Activated B cell treated with CpG ODN at 0.5 μM for 24 hours (primary cell): ENCODE measurements at places on chromosomes 1 and 21. TPM values are rescaled to one million over a fixed set of nuclear protein-coding genes. Genes with fewer than 3 reads are reported as not detected.

The WNT9A gene
- 0.05 TPM in 1 of 2 replicates, not detected in the other for total RNA-seq

DNA sequence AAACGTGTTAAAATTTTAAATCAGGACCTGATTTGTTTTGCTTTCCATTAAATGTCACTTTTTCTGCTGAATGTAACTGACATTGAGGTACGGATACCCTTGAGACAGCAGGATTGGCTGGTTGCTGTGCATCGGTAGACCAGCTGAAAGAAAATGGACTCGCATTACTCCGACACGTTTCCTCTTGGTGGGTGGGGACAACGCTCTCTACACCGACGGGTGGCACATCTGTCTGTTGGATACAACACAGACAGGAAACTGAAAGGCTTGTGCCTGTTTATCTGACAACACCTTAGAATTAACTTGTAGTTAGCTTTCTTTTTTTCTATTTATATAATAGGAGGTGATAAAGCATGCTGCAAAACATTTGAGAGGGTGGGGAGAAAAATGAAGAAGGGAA is 19.4 kb downstream of the PRPF38A start:
- peaks cover 14% of the 10 kb centered on the region for H3K4me1 ChIP-seq
- DNase-seq, result no peak
- no peak overlapping the region for H3K4me3 ChIP-seq
- peaks cover 68% of the 10 kb centered on the region for H3K36me3 ChIP-seq
- no peaks in the 10 kb centered on the region for H3K27me3 ChIP-seq
- H3K27ac ChIP-seq, result peak overlapping the region; percentile 56

DNA sequence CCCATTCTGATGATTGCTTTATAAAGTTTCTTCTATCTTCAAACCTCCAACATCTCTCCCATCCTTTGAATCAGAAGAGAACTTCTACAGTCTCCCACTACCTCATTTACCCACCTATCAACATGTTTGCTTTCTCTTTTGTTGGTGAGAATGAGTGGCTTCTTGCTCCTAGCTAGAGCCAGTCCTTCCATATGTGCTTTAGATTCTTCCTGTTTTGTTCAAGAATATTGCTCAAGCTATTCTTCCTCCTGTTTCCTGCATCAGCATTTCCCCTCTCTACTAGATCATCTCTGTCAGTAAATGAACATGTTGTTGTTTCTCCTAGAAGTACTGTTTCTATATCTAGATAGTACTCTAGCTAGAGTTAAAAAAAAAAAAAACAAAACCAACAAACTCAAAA is 6.3 kb downstream of the ATF6 start:
- no peak for DNase-seq
- H3K4me1 ChIP-seq, result peaks cover 29% of the 10 kb centered on the region
- no peak overlapping the region for H3K27ac ChIP-seq
- H3K4me3 ChIP-seq, result no peak overlapping the region

- H3K27ac ChIP-seq, result no peak overlapping the region
- H3K4me1 ChIP-seq, result peaks cover 4% of the 10 kb centered on the region
- no peak overlapping the region for H3K4me3 ChIP-seq
Observed at GRCh38 chr1:229514578-229515275, 6.6 kb upstream of the NUP133 start.

GRCh38 chr21:40177979-40178378 is 310.7 kb downstream of the PCP4 start:
- no peak for DNase-seq
- H3K27me3 ChIP-seq, result no peaks in the 10 kb centered on the region
- H3K4me3 ChIP-seq, result no peak overlapping the region
- no peak overlapping the region for H3K27ac ChIP-seq

- H3K27me3 ChIP-seq, result no peaks in the 10 kb centered on the region
- DNase-seq, result no peak
Observed at GRCh38 chr1:184701816-184702215, 52.8 kb downstream of the EDEM3 start.

DNA sequence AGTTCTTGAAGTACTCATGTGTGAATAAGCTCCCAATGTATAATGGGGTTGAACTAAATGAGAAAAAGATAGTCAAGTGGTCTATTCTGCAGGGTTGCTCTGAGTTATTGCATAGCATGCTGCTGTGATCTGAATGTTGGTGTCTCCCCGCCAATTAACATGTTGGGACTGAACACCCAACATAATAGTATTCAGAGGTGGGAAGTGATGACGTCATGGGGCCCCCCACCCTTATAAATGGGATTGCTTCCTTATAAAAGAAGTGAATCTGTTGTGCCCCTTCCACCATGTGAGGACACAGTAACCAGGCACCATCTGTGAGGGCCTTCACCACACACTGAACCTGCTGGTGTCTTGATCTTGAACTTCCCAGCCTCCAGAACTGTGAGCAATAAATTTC is 50.2 kb downstream of the MAB21L3 start:
- DNase-seq, result no peak
- H3K4me3 ChIP-seq, result no peak overlapping the region
- no peaks in the 10 kb centered on the region for H3K36me3 ChIP-seq
- H3K27me3 ChIP-seq, result peaks cover 3% of the 10 kb centered on the region
- no peak overlapping the region for H3K27ac ChIP-seq
- H3K4me1 ChIP-seq, result no peaks in the 10 kb centered on the region

The SLC37A1 gene
- total RNA-seq, result 39.8 and 47.9 TPM in 2 replicates

DNA sequence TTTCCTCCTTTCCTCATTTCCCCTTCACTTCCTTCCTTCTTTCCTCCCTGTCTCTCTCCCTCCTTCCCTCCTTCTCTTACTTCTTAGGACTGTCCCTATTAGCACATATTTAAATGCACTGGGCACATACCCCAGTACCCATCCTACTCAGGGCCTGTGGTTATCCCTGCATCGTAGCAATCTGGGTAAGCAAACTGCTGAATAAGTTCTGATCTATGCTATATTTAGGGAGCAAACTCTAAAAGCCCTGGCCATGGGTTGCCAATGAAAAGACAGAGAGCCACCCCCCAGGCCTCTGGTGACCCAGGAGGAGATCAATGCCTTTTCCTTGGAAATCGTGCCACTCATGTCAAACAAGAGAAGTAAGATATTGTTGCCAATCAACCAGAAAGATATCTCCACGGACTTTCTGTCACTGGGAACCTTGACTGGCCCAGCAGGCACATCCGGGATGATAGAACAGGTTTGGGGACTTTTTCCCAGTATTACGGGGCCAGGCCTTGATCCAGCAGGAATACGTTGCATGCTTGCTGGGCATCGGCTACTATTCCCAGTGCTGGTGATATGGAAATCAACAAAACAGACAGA is 5.4 kb downstream of the FAM3B start:
- no peaks in the 10 kb centered on the region for H3K36me3 ChIP-seq
- no peak overlapping the region for H3K4me3 ChIP-seq
- H3K4me1 ChIP-seq, result peaks cover 6% of the 10 kb centered on the region
- DNase-seq, result no peak
- H3K27ac ChIP-seq, result no peak overlapping the region

The OR2L8 gene
- total RNA-seq, result not detected in 2 replicates

DNA sequence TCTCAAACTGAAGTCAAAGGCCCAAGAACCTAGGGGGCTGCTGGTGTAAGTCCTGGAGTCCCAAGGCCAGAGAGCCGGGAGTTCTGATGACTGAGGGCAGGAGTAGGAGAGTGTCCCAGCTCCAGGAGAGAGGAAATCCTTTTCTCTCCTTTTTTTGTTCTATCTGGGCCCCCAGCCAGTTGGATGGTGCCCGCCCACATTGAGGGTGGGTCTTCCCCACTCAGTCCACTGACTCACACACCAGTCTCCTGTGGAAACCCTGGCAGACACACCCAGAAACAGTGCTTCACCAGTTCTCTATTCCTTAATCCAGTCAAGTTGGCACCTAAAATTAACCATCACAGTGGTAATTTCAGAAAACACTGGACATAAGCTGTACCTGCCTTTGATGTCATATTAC is 12.7 kb upstream of the WDR26 start:
- H3K36me3 ChIP-seq, result peaks cover 4% of the 10 kb centered on the region
- H3K4me3 ChIP-seq, result no peak overlapping the region
- H3K4me1 ChIP-seq, result no peaks in the 10 kb centered on the region
- no peak for DNase-seq
- no peaks in the 10 kb centered on the region for H3K27me3 ChIP-seq

GRCh38 chr1:162165528-162165927 is 96.0 kb downstream of the NOS1AP start:
- H3K4me1 ChIP-seq, result no peaks in the 10 kb centered on the region
- peaks cover 39% of the 10 kb centered on the region for H3K27me3 ChIP-seq
- H3K4me3 ChIP-seq, result no peak overlapping the region

The SLC45A3 gene
- total RNA-seq, result 6.9 and 7.4 TPM in 2 replicates

- H3K4me3 ChIP-seq, result peak overlapping the region; percentile 72
- no peaks in the 10 kb centered on the region for H3K27me3 ChIP-seq
- peaks cover 49% of the 10 kb centered on the region for H3K4me1 ChIP-seq
- DNase-seq, result peak; percentile 20
Observed at GRCh38 chr1:44068442-44068921, 37.2 kb upstream of the SLC6A9 start.
